Activated T-helper 2 cell treated with anti-CD3 and anti-CD28 coated beads, Interferon-gamma antibody, Interleukin-2, Interleukin-4, amounts not matched to agents 10 μg/mL and 5 μg/mL and 100 μg/mL, durations not matched to agents 14 hours and 24 hours and 36 hours (primary cell): ENCODE measurements at places on chromosomes 4 and X. TPM values are rescaled to one million over a fixed set of nuclear protein-coding genes. Genes with fewer than 3 reads are reported as not detected.

DIPK2B gene
- total RNA-seq = not detected in 2 replicates

GRCh38 chrX:87664381-87664780, 146.8 kb downstream of the KLHL4 start:
- no peaks in the 10 kb centered on the region for H3K27me3 ChIP-seq
- no peak for DNase-seq
- H3K27ac ChIP-seq = no peak overlapping the region
- H3K36me3 ChIP-seq = no peaks in the 10 kb centered on the region
- no peak overlapping the region for H3K4me3 ChIP-seq
- no peaks in the 10 kb centered on the region for H3K4me1 ChIP-seq

DNA sequence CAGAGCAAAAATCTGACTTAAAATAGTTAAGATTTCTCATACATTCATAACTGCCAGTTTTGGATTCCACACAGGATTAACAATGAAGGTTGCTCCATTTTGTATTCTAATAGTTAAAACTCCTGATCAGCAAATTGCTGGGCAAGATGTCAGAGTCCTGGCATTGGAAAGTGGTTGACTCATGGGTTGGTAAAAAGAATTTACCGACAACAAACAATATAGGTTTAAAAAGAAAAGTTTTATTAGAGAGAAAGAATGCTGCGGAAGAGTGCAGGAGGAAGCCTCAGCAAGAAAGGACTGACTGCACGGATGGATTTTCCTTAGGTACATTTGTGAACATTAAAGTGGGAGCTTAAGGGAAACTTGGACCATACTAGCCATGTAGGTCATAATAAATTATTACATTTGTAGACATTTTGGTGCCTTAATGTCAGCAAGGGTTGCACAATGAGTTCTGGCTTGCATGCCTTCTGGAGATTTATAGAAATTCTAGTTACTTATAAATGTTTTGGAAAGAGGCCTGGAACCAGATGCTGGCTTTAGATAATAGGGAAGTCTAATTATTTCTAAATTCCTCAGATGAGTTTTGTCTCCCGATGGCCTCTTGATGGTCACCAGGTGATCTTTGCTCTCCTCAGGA, 25.4 kb upstream of the IL2 start:
- H3K36me3 ChIP-seq = no peaks in the 10 kb centered on the region
- peaks cover 3% of the 10 kb centered on the region for H3K27me3 ChIP-seq

DNA sequence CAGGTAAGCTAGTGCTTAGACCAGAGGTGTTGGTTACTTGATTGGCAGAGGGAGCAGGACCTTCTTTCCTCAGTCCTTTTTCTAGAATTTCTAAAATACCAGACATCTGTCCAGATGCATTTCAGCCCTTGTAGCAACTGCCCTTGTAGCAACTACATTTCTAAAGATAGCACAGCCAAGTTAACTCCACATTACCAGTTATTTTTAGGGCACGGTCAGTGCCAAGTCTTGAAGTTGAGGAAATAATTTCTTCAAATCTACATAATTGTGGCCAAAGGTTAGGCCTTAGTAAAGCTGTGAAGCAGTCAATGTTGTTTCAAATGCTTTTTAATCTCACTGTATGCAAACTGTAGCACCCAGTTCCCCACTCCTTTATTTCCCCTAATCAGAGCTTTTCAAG, 62.9 kb downstream of the MID1IP1 start:
- no peaks in the 10 kb centered on the region for H3K36me3 ChIP-seq
- no peak for DNase-seq
- H3K27me3 ChIP-seq = no peaks in the 10 kb centered on the region
- H3K4me1 ChIP-seq = peaks cover 6% of the 10 kb centered on the region
- H3K4me3 ChIP-seq = no peak overlapping the region

RXFP1 gene
- not detected in 2 replicates for total RNA-seq

DNA sequence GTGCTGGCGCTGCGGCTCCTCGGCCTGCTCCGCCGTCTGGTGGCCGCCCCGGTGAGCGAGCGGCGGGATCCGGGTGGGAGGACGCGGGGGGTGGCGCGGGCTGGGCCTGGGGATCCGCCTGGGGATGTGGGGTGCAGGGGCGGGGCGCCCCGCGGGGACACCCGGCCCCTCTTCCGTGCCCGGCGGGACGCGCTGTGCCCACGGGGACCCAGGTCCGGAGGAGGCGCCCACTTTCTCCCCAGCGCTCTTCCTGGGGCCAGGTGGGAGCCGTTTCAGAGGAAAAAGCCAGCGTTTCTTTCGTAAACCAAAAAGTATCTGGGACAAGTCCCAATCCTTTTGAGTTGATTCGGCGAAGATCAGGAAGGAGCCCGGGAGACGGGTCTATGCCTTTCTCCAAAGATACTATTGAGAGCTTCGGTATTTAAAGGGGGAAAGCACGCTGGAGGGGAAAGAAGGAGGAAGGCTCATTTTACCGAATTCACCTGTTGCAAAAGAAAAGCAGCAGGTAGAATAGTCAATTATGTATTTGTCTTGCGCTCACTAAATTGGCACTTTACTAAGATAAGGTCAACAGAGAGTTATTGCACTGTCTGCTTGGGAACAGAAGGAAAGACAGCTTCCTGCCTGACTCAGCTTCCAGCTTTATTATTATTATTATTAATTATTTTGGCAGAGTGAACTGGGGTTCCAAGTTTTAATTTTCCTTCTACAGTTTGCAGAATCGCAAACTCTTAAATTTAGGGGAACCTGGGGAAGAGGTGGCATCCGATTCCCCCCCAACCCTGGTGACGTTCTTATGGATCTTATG, 81.5 kb upstream of the CD99 start:
- H3K27ac ChIP-seq = peak overlapping the region; percentile 77
- peaks cover 53% of the 10 kb centered on the region for H3K36me3 ChIP-seq
- DNase-seq = no peak

DNA sequence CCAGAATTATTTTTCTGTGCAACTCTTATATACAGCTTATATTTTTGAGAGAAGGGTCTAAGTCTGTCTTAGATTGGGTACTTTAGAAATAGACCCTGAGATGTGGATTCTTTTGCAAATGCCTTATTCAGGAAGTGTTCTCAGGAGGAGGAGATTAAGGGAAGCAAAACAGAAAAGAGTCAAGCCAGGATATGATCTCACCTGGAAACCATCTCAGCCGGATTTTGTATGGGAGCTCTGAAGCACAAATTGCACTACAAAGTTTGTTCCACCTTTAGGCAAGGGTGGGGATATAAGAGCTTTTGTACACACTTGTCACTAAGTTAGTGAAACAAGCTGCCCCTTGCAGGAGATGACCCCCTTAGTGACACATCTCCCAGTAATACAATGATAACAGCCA, 121.2 kb upstream of the GRPR start:
- H3K4me3 ChIP-seq = no peak overlapping the region
- no peaks in the 10 kb centered on the region for H3K27me3 ChIP-seq

DNA sequence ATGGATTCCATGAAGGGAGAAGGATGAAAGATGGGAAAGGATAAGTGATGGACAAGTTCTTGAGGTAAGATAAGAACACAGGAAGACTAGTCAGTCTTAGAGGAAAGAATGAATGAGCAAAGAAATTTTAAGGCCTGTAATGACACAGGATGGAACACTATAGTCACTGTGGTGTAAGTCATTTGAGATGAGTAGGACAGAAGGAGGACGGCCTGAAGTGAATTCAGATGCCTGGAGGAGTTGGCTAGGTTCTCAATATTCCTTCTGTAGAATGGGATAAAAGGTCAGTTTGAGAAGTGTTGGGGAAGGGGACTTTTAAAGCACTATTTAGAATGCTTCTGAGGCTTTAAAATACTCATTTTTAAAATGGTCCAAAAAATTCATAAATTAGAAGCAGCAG, 3.9 kb downstream of the MSMO1 start:
- peak overlapping the region; percentile 80 for H3K4me3 ChIP-seq
- H3K36me3 ChIP-seq = peaks cover 49% of the 10 kb centered on the region
- peaks cover 46% of the 10 kb centered on the region for H3K4me1 ChIP-seq
- no peaks in the 10 kb centered on the region for H3K27me3 ChIP-seq

DNA sequence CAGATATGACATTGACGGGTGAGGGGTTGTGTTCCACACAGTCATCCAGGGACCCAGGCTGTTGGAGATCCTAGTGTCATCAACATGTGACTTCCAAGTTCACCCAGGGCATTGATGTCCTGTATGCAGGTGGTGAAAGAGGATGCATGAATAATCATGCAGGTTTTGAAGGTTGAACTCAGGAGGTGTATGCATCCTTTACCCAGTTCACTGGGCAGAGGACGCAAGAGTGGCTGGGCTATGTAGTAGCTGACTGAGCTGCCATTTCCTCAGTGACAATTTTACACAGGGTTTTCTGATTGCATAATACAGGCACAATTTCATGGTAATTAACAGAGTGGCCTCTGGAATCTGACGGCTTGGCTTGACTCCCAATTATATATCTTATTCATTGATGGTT, 323.0 kb downstream of the HS3ST1 start:
- no peaks in the 10 kb centered on the region for H3K4me1 ChIP-seq
- H3K27ac ChIP-seq = no peak overlapping the region
- no peak for DNase-seq
- H3K4me3 ChIP-seq = no peak overlapping the region
- no peaks in the 10 kb centered on the region for H3K27me3 ChIP-seq

XAGE2 gene
- total RNA-seq = not detected in 2 replicates

OTC gene
- not detected in 2 replicates for total RNA-seq

DNAAF6 gene
- not detected in 2 replicates for total RNA-seq

FAM9B gene
- total RNA-seq = 0.41 and 0.87 TPM in 2 replicates

CYSLTR1 gene
- total RNA-seq = 9.7 and 10.2 TPM in 2 replicates

GRCh38 chrX:108211301-108211700, 119.7 kb downstream of the ATG4A start:
- H3K27ac ChIP-seq = no peak overlapping the region
- no peak overlapping the region for H3K4me3 ChIP-seq
- H3K27me3 ChIP-seq = peaks cover 2% of the 10 kb centered on the region
- no peaks in the 10 kb centered on the region for H3K36me3 ChIP-seq

GRCh38 chr4:113678641-113679040, 82.9 kb downstream of the CAMK2D start:
- no peak overlapping the region for H3K27ac ChIP-seq
- no peak overlapping the region for H3K4me3 ChIP-seq
- H3K36me3 ChIP-seq = peaks cover 75% of the 10 kb centered on the region
- peaks cover 57% of the 10 kb centered on the region for H3K4me1 ChIP-seq
- no peak for DNase-seq
- H3K27me3 ChIP-seq = no peaks in the 10 kb centered on the region

MAGIX gene
- 1.6 and 2.1 TPM in 2 replicates for total RNA-seq

- DNase-seq = no peak
- no peak overlapping the region for H3K4me3 ChIP-seq
- no peaks in the 10 kb centered on the region for H3K27me3 ChIP-seq
- no peak overlapping the region for H3K27ac ChIP-seq
- no peaks in the 10 kb centered on the region for H3K4me1 ChIP-seq
Measured at GRCh38 chr4:17058916-17059741, 160.7 kb upstream of the LDB2 start.

GRCh38 chr4:65893957-65894755, 223.9 kb upstream of the EPHA5 start:
- H3K4me1 ChIP-seq = no peaks in the 10 kb centered on the region
- no peak overlapping the region for H3K27ac ChIP-seq
- H3K4me3 ChIP-seq = no peak overlapping the region
- no peaks in the 10 kb centered on the region for H3K27me3 ChIP-seq
- DNase-seq = no peak

- H3K27ac ChIP-seq = no peak overlapping the region
- no peaks in the 10 kb centered on the region for H3K27me3 ChIP-seq
- no peaks in the 10 kb centered on the region for H3K4me1 ChIP-seq
- no peaks in the 10 kb centered on the region for H3K36me3 ChIP-seq
- no peak overlapping the region for H3K4me3 ChIP-seq
Measured at GRCh38 chr4:138410266-138410665, 168.1 kb upstream of the SLC7A11 start.

GRCh38 chrX:72128881-72129280, 2.8 kb downstream of the RTL5 start:
- H3K4me3 ChIP-seq = no peak overlapping the region
- no peaks in the 10 kb centered on the region for H3K36me3 ChIP-seq
- H3K4me1 ChIP-seq = peaks cover 14% of the 10 kb centered on the region
- DNase-seq = no peak
- H3K27me3 ChIP-seq = peaks cover 58% of the 10 kb centered on the region
- H3K27ac ChIP-seq = no peak overlapping the region

GRCh38 chr4:86841309-86841708, 7.9 kb downstream of the SLC10A6 start:
- no peak for DNase-seq
- no peaks in the 10 kb centered on the region for H3K36me3 ChIP-seq
- no peaks in the 10 kb centered on the region for H3K4me1 ChIP-seq

MAGEC2 gene
- not detected in 2 replicates for total RNA-seq

ADH1C gene
- not detected in 2 replicates for total RNA-seq

SPANXB1 gene
- not detected in 2 replicates for total RNA-seq

DNA sequence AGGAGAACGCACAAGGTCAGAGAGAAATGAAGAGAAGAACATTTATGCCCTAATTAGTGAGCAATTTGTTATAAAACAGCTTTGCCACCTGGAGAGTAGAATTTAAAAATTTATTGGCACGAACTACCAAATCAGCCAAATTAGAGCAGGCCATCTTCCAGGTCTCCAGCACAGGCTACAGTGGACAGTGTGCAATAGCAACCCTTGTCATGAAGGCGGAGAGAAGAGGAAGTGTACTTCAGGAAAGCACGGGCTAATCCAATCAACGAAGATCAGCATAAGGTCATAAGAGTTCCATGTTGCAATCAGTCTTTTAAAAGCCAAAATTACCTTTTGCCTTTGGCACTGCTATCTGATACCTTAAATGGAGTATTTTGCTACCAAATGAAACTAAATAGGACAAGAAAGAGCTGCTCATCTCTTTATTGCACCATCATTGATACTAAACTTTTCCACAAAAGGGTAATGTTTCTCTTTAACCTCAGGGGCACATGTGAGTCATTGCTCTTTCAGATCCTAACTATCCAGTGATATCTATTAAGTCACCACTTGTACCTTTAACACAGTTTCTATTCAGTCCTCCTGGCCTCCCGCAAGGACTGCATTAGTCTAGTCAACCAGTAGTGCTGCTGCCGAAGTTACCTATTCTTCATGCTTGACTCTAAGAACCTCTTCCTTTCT, 19.9 kb downstream of the ANK2 start:
- no peaks in the 10 kb centered on the region for H3K4me1 ChIP-seq
- no peaks in the 10 kb centered on the region for H3K36me3 ChIP-seq
- DNase-seq = no peak
- H3K27ac ChIP-seq = no peak overlapping the region
- no peaks in the 10 kb centered on the region for H3K27me3 ChIP-seq

DNA sequence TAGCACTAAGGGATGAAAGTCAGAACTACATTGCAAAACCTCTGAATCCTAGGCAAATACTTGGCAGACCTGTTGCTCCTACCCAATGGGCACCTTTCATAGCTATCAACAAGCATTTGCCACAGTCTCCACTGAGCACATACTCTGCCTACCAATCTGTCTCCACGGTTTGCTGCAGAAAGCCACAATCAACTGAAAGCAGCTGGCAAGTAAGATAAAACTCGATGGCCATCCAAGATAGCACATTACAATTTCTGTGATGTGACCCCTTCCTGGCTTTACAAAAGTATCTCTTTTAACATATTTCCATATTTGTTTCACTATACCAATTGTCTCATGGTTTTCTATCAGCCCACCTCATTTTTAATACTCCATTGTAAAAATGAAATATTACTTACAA, 1060.5 kb upstream of the INTU start:
- DNase-seq = no peak
- H3K4me3 ChIP-seq = no peak overlapping the region
- H3K27me3 ChIP-seq = no peaks in the 10 kb centered on the region
